ENCODE measurements at places on chromosomes 1 and 21.

DNA sequence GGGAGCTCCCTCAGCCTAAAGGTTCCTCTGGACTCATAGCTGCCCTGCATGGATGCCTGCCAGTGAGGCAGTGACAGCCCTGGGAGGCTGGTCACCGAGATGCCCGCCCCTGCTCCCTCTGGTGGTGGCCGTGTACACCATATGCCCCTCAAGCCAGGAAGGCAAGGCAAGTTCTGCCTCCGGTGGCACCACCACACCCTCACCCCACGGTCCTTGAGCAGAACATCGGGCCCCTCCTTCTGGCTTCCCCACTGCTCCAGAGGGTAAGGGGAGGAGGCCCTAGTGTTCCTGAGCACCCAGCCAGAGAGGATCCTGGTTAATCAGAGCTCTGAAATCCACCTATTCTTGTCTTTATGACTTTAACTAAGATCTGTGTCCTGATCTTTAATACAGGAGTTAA lies 1.5 kb upstream of the S100A14 start:
- DNase-seq: peak; percentile 62

DNA sequence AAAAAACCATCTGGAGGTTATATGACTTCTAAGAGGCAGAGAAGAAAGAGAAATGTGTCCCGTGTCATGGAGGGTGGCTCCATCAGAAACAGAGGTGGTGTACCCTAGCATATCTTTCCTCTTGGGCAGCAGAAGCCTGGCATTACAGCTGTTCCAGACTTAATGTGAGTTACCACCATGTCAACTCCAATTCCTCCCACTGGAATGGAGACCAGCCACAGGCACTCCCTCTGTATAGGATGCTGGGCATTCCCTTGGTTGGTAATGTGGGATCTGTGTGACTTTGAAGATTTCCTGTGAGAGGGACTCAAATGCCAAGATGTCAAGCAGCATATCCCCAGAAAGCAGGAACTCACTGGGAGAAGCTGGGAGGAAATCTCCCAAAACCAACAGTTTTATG lies 77.1 kb upstream of the COG2 start:
- no peak for DNase-seq

DNA sequence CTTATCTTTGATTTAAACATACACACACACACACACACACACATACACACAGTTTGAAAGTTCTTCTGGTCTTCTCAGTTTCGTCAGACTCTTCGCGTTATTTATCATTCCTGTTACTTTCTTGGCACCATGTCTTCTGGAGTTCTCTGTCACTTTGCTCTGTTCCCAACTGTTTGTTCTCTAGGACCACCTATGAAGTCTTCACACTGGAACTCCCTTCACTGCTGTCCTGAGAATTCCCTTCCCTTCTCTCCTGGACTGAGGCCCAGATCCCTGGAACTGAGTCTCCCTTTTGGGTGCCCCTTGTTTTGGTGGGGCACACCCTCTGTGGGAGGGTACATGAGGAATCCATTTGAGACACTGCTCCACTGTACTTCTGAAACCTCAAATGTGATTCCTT lies 30.5 kb downstream of the ALG14 start:
- no peak for DNase-seq

DNA sequence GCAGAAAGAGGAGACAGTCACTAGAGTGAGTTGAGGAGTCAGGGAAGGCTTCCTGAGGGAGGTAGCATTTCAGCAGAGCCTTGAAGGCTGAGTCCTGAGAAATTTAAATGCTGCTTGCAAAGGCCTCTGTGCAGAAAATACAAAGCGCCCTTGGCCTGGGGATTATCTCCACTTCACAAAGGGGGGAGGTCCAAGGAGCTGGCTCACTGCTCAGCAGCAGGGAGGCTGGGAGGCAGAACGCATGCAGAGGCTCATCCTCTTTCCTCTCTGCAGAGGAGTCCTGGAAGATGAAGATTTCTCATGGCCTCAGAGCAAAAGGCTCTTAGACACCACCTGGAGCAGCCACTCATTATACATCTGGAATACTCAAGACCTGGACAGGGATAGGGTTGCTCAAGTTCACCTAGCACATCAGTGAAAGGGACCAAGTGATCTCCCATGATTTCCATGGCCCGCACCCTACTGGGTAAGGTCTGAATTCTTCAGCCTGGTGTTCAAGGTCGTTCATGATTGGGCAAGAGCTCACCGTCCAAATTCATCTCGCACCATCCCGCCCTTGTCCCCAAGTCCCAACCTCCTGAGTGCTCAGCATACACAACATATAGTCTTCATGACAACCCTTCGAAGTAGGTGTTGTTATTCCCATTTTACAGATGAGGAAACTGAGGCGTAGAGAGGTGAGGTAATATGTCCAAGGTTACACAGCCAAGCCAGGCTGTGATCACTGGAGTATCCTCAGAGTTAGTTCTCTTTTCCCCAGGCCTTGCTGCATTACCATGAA lies 9.0 kb downstream of the SLC1A7 start:
- no peak for DNase-seq
